ENCODE measurements at places on chromosomes 13 and 19.
A peak's percentile ranks its signal among the peaks of the same experiment; 100 is the strongest.

DNA sequence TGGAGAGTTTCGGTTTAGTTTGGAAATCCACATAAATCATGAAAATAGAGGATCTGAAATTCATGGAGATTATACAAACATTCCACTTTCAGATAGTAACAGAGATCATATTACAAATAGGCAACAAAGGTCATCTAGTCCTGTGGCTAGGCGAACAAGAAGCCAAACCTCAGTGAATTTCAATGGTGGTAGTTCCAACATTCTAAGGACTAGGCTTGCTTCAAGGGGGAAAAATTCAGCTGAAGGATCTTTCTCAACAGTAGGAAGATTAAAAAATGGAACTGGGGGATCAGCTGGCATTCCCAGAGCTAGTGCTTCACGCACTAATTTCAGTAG lies 47.0 kb downstream of the FOXO1 start:
- no peak for DNase-seq

DNA sequence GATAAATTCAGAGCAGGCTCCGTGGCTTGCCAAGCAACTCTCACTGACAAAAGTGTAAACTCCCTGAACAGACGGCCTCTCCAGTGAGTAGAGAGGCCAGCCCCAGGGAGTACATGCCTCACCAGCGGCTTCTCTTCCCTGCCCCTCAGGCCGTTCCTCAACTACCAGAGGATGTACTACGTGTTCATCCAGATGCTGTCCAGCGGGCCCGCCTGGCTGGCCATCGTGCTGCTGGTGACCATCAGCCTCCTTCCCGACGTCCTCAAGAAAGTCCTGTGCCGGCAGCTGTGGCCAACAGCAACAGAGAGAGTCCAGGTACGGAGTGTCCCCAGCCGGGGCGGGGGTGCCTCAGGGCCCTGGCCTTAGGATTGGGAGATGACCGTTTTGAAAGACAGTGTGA lies 93.4 kb upstream of the MCF2L start:
- DNase-seq: no peak

DNA sequence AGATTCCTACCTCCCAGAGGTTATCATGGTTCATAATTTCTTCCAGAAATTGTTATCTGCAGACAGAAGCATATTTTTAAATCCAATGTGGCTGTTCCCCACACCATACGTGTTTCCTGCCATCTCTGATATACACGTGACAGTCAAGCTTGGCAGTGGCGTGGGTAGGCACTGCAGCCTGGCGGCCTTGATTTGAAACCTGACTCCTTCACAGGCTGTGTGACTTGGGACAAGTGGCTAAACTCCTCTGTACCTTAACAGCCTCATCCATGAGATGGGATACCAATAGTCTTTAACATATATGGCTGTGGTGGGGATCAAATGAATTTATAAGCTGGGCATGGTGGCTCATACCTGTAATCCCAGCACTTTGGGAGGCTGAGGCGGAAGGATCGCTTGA lies 33.2 kb downstream of the DPF1 start:
- no peak for DNase-seq

DNA sequence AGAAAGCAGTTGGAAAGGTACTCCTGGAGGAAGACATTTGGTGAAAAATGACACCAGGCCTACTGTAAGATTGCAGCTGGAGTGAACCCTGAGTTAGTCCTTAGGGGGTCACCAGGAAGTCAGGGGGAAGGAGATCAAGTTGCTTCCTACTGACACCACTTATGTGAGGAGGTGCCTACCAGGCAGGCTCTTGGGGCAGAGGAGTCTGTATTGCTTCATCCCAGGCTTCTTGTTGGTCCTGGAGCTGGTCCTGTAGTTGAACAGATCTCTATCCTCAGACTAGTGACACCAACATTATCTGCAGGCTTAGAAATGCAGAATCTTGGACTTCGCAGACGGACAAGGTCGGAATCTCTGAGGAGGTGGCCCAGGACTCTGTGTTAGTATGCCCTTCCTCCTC lies 116.0 kb upstream of the ARGLU1 start:
- DNase-seq: no peak

DNA sequence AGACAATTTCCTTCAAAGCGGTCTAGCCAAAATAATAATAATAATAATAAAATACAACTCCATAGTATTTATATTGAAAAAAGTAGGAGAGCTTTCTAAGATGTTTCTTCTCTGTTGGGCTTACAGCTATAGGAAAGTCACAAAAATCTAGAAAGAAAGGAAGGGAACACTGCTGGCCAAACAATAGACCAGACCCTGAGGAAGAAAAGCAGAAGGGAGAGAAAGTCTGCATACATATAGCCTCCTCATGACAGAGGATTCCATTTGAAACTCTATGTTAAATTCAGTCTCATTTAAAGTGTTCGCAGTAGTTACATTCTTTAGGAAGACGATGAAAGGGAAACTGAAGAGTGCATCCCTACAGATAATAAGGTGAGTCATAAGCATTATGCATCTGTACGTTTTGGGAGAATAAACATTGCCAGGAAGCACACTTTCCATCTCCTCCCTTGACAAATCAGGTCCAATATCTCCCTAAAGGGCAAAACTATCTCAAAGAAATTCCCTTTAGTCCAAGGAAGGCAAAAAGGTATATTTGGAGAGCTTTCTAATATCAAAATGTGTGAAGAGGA lies 86.5 kb downstream of the PCDH9 start:
- no peak for DNase-seq

DNA sequence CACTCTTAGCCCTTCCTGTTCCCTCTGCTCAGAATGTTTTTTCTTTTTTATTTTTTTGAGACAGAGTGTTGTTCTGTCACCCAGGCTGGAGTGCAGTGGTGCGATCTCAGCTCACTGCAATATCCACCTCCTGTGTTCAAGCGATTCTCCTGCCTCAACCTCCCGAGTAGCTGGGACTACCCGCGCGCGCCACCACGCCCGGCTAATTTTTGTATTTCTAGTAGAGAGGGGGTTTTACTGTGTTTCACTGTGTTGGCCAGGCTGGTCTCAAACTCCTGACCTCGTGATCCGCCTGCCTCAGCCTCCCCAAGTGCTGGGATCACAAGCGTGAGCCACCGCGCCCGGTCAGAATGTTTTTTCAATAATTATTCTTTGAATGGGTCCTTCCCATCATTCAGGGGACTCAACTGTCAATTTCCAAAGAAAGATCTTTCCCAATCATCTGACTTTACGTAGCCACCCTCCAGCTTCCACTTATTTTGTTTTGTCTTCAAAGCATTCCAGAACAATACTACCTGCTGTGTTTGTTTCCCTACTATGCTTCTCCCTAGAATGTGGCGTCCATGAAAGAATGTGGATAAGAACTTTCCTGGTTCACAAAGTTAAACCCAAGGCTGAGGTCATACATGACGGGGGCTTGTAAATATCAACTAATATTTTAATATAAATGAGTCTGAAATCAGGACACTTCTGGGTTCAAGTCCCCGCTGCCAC lies 1.2 kb downstream of the NDUFA7 start:
- no peak for DNase-seq

DNA sequence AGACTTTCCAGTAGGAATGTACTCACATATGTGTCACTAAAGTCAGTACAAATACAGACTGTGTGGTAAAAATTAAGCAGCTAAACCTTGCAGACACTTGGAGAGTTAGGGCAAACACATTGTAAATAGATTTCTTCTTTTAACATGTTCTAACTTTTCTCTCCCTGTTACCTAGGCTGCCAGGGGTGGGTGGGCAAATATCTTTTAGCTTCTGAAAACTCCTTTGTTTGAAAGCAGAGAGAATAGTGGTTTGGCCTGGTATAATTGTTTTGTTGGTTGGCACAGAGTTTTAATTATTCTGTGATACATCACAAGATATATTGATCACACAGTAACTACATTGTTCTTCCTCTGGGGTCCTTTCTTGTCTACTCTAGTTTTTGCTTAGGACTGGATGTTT lies 289.8 kb upstream of the DACH1 start:
- no peak for DNase-seq

DNA sequence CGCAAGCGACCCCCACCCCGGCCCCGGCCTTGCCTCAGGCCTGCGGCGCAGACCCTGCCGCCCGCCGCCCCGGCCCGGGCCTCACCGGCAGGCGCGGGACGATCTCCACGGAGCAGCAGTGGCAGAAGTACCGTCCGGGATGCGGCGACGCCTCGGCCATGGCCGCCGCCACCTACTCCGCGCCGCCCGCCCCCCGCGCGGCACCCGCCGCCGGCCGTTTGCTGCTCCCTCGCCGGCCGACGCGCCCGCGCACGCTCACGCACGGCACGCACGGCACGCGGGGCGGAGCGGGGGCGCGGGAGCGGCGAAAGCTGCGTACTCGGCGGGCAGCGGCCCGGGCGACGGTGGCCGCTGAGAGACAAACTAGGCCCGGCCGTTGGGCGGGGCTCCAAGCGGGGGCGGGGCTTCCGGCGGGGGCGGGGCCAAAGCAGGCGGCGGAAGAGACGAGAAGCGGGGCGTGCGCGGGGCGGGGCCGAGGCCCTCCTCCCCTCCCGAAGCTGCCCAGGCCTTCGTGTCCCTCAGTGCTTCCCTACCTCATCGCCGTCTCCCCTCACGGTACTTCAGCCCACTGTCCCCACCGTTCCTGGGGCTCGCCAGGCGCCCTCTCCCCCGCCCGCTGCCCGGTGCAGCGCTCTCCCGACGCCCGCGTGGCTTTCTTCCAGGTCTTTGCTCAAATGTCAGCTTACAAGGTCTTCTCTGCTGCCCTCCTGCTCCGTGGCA lies at the start of gene RNF126:
TSS of gene RNF126 (minus strand) at position 253 of the 720 bp plus-strand sequence. CDS start at position 160, 93 bp downstream.
- DNase-seq: peak; percentile 94

DNA sequence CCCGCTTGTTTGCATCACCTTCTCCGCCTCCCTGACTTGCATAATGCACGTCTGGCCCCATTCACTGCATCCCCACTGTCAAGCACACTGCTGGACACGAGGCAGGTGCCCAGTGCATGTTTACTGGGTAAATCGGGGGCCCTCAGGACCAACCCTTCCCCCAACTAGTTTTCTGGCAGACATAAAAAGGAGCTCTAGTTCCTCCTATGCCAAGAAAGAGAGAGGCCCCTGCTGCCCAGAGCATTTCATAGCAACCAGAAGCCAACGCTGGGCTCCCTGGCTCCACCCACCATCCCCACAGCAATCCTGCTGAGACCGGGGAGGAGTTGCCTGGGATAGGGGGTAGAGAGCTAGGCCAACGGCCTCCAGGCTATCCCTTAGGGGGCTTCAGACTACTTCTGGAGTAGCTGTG lies 23.2 kb downstream of the ANKRD27 start:
- no peak for DNase-seq

DNA sequence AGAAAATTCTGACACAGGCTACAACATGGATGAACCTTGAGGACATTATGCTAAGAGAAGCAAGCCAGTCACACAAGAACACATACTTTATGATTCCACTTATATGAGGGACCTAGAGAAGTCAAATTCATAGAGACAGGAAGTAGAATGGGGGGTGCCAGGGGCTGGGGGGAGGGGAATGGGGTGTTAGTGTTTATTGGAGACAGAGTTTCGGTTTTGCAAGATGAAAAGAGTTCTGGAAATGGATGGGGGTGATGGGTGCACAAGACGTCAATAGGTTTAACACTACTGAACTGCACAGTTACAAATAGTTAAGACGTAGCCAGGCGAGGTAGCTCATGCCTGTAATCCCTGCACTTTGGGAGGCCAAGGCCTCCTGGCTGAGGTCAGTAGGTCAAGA lies 3.5 kb upstream of the ZNF787 start:
- DNase-seq: no peak

GRCh38 chr19:13150931-13151604 lies 857 bp downstream of the IER2 start:
- DNase-seq: peak; percentile 18

DNA sequence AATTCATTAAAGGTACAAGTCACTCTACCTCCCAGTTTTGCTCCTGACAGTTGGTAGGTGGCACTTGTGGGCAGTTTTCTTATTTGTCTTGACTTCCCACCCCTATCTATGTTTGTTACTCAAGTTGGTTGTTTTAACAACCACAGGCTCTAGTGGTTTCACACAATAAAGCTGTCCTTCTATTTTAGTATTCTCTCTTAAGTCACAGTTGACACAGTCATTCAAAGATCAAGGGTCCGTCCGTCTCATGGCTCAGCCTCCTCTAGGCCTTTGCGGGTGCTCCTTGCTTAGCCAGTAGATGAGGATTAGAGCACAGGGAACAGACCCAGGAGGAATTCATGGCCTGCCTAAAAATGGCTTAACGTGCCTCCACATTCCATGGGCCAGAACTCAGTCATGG lies 573.7 kb downstream of the IRS2 start:
- DNase-seq: no peak

DNA sequence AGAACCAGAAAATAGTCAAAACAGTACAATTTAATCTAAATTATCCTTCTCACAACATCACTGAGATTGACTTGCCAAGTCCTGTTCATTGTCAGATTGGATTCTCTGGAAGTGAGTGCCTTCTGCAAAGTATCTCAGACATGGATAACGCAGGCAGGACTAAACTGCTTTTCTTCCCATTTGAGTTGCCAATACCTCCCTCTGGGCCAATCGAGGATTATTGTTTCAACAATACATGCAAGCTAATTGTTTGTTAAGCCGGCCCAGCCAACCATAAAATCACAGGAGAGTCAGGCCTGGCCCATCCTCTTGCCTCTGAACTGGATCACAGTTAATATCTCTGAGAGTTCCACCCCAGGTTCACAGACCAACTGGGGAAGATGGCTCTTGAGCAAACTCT lies 240.0 kb downstream of the ENOX1 start:
- DNase-seq: no peak

GRCh38 chr19:40304306-40304705 lies 19.2 kb upstream of the AKT2 start:
- no peak for DNase-seq

GRCh38 chr19:12137221-12137940 lies 2.8 kb downstream of the ZNF20 start:
- DNase-seq: no peak

GRCh38 chr13:66489586-66489985 lies 740.5 kb downstream of the PCDH9 start:
- DNase-seq: no peak

GRCh38 chr13:65727070-65727469 lies 1503.1 kb downstream of the PCDH9 start:
- DNase-seq: no peak

DNA sequence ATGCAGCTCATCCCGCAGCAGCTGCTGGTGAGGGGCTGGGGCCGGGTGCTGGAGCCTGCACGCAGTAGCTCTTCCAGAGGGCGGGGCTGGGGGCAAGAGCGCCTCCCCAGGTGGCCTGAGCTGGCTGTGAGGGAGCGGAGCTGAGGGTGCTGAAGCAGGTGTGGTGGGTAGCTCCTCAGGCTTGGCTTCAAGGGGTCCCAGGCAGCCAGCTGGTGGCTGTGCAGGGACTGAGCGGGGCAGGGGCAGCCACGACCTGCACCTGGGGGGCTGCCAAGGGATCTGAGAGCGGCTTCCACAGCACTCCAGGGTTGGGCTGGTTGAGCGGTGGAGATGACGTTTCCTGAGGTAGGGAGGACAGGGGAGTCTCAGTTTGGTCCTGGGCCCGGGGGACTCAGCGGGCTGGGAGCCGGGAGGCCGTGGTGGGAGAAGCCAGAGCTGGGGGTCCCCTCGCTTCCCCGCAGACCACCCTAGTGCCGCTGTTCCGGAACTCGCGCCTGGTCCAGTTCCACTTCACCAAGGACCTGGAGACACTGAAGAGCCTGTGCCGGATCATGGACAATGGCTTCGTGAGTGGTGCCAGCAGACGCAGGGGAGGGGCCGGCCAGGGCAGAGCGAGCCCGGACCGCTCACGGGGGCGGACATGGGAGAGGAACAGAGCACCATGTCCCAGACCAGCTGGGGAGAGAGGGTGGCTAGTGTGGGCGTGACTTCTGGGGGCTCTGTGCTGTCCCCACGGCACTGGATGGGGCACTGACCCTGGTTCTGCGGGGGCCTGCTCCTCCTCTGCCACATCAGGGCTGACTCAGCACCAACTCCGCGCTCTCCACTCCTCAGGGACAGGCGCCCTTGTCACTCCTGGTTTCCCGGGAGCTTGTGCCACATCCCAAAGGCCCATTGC lies 7.4 kb downstream of the PTOV1 start:
- DNase-seq: no peak

- no peak for DNase-seq
Observed at GRCh38 chr13:99909097-99909835, 62.3 kb downstream of the ZIC5 start.
